Right lung (tissue), 10 donors: ENCODE measurements at places on chromosomes 3 and 15. TPM values are rescaled to one million over a fixed set of nuclear protein-coding genes. Genes with fewer than 3 reads are reported as not detected.

CLDN18 gene
- 70.1 TPM for polyA plus RNA-seq

- no peak for DNase-seq
These were observed 84.4 kb downstream of the DNAJB8 start for GRCh38 chr3:128382221-128382807.

LDHAL6B gene
- 0.08 TPM for polyA plus RNA-seq

DNA sequence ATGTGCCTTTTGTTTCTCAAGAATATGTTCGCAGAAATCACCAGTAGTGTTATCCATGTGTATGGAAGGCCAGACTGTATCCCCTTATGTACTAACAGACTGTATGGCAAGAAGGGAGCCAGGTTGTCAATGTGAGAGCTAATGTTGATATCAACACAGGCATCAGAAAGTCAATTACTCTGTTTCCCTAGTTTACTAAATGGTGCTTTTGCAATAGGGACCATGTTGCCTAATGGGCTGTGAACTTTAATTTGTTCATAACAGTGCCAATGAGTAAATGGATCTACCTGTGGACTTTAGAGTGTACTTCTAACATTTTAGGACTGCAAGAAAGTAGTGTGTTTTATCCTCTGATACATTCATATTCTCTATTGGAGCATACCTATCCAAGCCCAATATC lies 431.8 kb upstream of the TPRG1 start:
- no peak for DNase-seq

ISLR gene
- 54.5 TPM for polyA plus RNA-seq

- no peak for DNase-seq
These were observed 51.6 kb upstream of the TCF12 start for GRCh38 chr15:56866803-56867202.

- DNase-seq: no peak
These were observed 78.1 kb upstream of the AKAP13 start for GRCh38 chr15:85302271-85302670.

DNA sequence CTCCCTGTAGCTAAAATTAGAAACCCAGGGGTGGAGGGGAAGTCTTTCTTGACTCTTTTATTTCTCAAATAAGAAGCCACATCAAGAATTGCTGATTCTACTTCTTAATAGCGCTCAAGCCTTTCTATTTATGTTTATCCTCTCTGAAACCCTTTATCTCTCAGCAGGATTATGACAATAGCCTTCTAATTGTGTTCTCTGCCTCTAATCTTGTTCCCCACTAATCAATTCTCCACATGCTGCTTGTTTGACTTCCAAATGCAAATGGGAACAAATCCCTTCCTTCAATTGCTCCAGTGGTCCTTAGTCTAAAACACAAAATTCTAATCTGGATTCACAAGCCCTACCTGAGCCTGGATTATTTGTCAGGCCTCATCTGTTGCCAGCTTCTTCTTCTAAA lies 43.7 kb upstream of the CFAP20DC start:
- no peak for DNase-seq
